ENCODE measurements at places on chromosomes 5 and 9. TPM values are rescaled to one million over a fixed set of nuclear protein-coding genes. Genes with fewer than 3 reads are reported as not detected.

DNA sequence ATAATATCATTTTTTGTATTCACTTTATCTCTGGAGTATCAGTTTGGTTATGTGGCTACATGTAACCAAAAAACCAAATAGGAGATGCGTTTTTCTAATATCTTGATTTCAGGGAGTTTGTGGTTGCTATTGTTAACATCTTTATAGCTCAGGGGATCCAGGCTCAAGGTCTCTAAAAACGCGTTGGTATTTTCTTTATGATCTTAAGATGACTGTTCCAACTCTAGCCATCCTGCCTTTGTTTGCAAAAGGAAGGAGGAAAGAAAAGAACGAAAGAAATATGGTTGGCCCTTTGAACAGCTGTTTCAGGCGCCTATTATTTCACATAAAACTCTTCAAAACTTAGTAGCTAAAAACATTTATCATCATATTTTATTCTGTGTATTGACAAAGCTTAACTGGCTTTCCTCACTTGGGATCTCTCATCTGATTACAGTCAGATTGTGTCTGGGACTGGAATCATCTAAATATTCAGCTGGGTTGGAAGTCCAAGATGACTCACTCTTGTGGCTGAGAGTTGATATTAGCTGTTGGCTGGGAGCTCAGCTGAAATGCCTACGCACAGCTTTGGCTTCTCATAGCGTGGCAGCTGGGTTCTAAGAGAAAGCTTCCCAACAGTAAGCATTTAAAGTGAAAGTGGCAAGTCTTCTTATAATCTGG lies 60.1 kb downstream of the FAM174A start:
- H3K27ac ChIP-seq: no peak overlapping the region
- peaks cover 12% of the 10 kb centered on the region for H3K4me1 ChIP-seq
- DNase-seq: no peak
- no peaks in the 10 kb centered on the region for H3K27me3 ChIP-seq
- no peaks in the 10 kb centered on the region for H3K36me3 ChIP-seq

GRCh38 chr9:116247791-116248374 lies 94.3 kb downstream of the PAPPA start:
- H3K27ac ChIP-seq: no peak overlapping the region
- DNase-seq: no peak
- no peaks in the 10 kb centered on the region for H3K4me1 ChIP-seq
- H3K27me3 ChIP-seq: no peaks in the 10 kb centered on the region

GRCh38 chr5:174424219-174425053 lies 299.9 kb upstream of the MSX2 start:
- H3K4me3 ChIP-seq: no peak overlapping the region
- H3K27me3 ChIP-seq: no peaks in the 10 kb centered on the region
- H3K4me1 ChIP-seq: peaks cover 26% of the 10 kb centered on the region
- H3K36me3 ChIP-seq: no peaks in the 10 kb centered on the region
- H3K27ac ChIP-seq: no peak overlapping the region

SPATA31A3 gene
- total RNA-seq: not detected

FBN2 gene
- 0.24 TPM for total RNA-seq

SMAD5 gene
- 85.4 TPM for total RNA-seq

TAF11L10 gene
- total RNA-seq: not detected
